ENCODE measurements at places on chromosomes 3 and 15.

GRCh38 chr15:39447346-39447745 is 133.5 kb upstream of the THBS1 start:
- no peak for DNase-seq

GRCh38 chr15:43370975-43371974 is at the start of the genes TUBGCP4 and ZSCAN29:
TSS of gene TUBGCP4 (plus strand) at chr15:43371101. CDS start at chr15:43371355, 254 bp downstream.
TSS of gene ZSCAN29 (minus strand) at chr15:43371043. CDS start at chr15:43369913, 1,130 bp downstream.
- peak; percentile 28 for DNase-seq

- DNase-seq, result peak; percentile 95
Observed at GRCh38 chr3:179037351-179037750, 34.3 kb downstream of the ZMAT3 start.

DNA sequence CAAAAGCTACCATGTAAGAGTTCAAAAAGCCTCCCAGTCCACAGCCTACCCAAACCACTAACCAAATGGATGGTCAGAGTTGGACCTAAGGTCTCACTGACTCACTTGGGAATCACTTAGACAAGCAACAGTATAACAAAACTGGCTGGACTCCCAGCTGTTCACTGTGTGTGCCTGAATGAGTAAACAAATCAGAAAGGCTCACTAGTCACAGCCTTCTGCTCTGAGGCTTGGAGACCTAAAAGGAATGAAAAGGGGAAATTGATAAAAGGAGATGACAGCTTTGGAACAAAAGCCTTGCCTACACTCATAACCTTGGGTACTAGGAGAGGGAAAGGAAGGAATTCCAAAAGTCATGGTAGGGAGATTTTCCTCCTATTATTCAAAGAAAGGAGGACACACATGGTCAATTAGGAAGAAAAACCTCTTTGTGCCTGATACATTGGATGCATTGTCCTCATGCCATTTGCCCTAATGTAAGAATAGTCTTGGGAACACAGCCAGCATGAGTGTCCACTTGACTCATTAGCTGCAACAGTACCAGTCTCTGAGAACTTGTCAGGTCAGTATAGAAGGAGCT is 92.3 kb downstream of the FRMD5 start:
- peak; percentile 100 for DNase-seq

GRCh38 chr3:111902534-111902933 is 43.5 kb downstream of the PHLDB2 start:
- no peak for DNase-seq

DNA sequence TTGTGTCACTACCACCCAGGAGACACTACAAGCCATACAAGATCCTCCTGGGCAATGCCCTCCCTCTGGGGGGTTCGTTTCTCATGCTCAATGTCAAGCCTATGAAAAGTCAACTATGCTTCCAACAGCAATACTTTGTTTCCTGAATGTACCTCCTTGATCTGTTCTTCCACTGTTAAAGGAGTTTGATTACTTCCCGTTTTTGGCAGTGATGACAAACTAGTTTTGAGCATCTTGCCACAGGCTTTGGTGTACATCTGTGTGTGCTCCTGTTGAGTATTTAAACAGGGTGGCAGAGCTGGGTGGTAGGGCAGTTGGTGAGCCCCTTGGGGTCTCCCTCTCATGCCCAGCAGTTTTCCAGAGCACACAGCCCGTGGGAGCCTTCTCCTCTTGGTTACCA is 81.4 kb downstream of the IL12A start:
- DNase-seq, result no peak

GRCh38 chr15:72809329-72809728 is 25.8 kb upstream of the ADPGK start:
- DNase-seq, result no peak

DNA sequence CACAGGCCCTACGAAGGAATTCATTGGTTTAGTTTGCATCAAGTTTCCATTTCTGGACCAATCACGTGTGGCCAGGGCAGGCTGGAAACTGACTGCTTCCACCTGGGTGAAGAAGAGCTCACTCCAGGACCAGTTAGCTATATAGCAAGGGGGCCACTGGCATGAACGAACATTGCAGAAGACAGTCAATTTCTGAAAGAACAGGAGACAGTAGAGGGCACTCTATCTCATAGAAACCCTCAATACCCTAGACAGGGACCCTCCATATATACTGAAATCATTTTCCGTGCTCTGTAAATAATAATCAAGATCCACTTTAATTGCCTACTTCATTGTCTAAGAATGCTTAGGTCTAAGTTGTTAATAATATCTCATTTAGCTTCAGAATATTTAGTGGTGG is 215.6 kb downstream of the CADPS start:
- DNase-seq, result no peak

DNA sequence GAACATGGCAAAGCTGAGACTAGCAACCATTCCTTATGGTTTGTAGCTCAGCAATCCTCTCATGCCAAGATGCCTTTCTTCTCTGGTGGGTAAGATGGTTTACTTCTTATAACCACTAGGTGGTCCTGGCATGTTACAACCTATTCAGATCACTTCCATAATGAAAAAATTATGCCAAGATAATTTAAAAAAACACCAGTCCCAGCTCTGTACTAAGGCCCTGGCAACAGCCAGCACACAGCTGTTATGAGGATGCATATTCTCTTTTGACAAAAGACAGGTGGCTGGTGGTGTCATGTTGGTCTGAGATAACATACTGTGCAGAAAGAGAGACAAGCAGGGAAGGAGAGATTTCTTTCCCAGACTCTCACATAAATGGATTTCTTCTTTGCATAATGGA is 65.7 kb upstream of the FRMD4B start:
- DNase-seq, result no peak

- peak; percentile 79 for DNase-seq
Observed at GRCh38 chr3:189841473-189842205, 210.4 kb downstream of the TP63 start.

- peak; percentile 38 for DNase-seq
Observed at GRCh38 chr3:102354818-102355515, 79.8 kb upstream of the ZPLD1 start.

GRCh38 chr3:29241855-29242254 is 39.0 kb upstream of the RBMS3 start:
- DNase-seq, result no peak

DNA sequence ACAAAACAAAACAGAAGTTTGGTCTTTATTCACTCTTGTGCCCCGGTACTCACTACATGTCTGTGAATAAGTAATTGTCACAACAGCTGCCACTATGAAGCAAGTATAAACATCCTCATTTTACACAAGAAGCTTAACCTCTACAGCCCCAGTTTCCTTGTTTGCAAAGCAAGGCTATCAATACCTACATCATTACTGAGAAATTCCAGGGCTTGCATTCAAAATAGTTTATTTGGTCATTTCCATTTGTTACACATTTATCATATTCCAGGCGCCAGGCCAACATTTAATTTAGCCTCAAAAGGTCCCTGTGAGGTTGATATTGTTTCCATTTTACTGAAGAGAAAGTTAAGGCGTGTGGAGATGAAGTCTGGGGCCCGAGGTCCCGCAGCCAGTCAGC is 161.4 kb upstream of the LRTM1 start:
- peak; percentile 67 for DNase-seq

- no peak for DNase-seq
Observed at GRCh38 chr15:89395996-89396395, 61.4 kb upstream of the POLG start.

GRCh38 chr3:193816656-193817311 is 223.8 kb downstream of the OPA1 start:
- peak; percentile 31 for DNase-seq

DNA sequence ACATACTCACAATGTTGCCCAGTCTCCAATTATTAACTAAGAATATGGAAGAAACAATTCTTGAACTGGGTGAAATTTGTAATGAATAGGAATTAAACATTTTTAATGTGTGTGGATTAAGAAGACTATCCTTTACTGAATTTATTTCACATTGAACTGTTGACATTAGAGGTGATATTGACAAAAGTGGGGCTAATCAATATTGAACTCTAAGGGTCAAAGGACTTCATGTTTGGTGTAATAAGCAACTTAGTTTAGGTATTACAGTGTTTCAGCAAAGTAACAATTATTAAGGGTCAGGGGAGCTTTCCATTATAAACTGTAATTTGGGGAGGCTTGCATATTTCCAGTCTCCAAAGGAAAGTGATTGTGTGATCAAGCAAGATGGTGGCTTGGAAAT is 16.2 kb upstream of the NANOGP8 start:
- no peak for DNase-seq

DNA sequence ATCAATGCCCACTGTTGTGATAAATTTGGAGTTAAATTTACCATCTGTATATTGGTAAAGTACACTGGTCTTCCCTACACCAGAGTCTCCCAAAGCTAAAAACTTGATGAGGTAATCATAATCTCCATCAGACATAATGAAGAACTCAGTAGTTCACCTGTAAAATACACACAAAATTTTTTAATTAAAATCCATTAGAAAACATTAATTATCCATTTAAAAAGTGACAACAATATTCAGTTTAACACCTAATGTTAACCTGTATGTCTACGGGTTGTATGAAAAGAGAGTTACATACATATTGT is 38.0 kb upstream of the RSL24D1 start:
- no peak for DNase-seq

- DNase-seq, result peak; percentile 27
Observed at GRCh38 chr3:87173071-87173470, 54.0 kb upstream of the CHMP2B start.

GRCh38 chr3:25678581-25678980 is 13.9 kb upstream of the TOP2B start:
- DNase-seq, result peak; percentile 11

DNA sequence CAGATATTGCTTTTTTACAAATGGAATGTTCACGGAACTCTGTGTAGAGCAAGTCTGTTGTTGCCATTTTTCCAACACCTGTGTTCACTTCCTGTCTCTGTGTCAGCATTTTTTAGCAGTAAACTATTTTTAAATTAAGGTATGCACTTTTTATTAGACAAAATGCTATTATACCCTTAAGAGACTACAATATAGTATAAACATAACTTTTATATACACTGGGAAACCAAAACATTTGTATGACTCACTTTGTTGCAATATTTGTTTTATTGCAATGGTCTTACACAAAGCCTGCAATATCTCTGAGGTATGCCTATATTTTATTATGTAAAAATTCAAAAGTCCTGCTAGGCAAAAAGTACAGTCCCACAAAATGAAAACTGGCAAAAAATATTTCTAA is 39.8 kb upstream of the FGF7 start:
- DNase-seq, result no peak

DNA sequence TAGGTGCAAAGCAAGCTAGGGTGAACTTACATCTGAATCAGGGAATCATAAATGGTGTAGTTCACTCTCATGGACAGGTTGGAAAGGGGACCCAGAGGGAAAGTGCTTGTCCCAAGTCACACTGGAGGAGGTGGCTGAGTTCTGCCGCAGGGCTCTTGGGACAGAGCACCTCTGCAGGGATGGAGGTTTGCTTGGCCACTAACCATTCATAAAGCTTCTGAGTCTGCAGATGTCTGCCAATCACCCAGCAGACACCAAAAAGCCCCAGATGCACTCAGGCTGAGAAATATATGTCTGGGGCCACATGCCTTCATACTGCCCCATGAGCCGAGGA is 17.9 kb upstream of the RTP2 start:
- DNase-seq, result no peak

GRCh38 chr3:107285197-107285596 is 92.0 kb upstream of the CCDC54 start:
- DNase-seq, result no peak

DNA sequence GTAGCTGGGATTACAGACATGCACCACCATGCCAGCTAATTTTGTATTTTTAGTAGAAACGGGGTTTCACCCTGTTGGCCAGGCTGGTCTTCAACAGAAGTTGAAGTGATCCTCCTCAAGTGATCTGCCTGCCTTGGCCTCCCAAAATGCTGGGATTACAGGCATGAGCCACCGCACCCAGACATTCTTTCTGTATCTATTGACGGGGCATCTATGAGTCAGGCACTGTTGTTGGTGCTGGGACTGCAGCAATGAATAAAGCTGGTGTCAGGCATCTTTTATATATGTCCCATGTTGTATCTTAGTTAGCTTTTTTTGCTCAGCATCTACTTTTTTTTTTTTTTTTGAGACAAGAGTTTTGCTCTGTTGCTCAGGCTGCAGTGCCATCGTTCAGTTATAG is 47.6 kb upstream of the ULK4 start:
- no peak for DNase-seq

GRCh38 chr15:63968122-63968524 is 78.2 kb downstream of the DAPK2 start:
- DNase-seq, result no peak

DNA sequence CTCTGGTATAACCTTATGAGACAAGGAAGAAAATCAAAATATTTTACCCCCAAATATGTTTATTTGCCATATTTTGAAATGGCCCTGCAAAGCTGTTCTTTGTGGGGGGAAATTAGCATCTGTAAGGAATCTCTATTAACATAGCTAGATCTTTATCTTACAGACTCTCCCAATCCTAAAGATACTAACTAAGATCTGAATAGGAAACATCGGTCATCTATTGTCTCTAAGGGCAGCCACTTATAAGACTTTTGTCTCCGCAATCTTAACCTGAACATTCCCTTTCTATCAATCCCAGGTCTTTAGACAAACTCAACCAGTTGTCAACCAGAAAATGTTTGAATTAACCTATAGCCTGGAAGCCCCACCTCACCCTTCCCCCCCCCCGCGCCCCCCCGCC is 21.2 kb downstream of the UMPS start:
- no peak for DNase-seq
